ENCODE measurements at places on chromosomes 1 and 21.

GRCh38 chr1:42932442-42932941 lies 26.2 kb downstream of the SLC2A1 start:
- no peak for DNase-seq

DNA sequence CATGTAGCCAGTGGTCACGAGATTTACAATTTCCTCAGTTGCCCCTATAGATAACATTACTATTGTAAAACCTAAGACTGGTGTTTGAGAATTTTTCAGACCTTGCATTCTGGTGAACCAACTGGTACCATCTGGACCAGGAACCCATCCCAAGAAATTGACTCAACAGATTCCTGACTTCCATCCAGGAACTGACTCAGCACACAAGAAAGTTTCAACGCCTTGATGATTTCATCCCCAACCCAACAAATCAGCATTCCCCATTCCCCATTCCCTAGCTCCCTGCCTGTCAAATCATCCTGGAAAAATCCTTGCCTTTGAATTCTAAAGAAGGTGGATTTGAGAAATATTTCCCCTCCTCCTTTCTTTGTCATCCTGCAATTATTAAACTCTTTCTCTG lies 529.8 kb upstream of the PRMT6 start:
- no peak for DNase-seq

DNA sequence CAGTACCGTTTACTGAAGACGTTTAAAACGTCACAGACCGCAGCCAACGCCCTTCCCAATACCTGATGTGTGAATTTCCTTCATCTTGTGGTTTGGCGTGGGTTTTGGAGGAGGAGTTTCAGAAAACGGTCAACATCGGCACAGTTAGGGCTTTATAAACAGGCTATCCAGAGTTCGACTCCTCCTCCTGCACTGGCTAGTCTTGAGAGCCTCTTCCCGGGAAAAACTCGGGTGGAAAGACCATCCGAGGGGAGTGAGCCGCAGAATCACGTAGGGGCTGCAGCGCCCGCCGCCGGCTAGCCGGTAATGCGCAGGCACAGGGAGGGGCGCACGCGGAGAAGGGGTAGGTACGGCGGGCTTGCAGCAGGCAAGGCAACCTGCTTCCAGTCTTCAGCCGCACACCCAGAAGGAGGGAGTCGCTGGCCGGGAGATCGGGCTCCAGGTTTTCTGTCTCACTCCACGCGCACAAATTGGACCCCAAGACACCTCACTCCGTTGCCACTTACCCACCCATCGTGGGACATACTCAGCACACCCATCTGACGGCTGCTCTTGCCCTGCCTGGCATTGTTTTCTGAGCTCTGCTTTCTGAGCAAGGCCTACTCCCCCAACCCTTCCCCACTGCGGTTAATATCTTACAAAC lies 25.4 kb downstream of the SLC19A2 start:
- no peak for DNase-seq

DNA sequence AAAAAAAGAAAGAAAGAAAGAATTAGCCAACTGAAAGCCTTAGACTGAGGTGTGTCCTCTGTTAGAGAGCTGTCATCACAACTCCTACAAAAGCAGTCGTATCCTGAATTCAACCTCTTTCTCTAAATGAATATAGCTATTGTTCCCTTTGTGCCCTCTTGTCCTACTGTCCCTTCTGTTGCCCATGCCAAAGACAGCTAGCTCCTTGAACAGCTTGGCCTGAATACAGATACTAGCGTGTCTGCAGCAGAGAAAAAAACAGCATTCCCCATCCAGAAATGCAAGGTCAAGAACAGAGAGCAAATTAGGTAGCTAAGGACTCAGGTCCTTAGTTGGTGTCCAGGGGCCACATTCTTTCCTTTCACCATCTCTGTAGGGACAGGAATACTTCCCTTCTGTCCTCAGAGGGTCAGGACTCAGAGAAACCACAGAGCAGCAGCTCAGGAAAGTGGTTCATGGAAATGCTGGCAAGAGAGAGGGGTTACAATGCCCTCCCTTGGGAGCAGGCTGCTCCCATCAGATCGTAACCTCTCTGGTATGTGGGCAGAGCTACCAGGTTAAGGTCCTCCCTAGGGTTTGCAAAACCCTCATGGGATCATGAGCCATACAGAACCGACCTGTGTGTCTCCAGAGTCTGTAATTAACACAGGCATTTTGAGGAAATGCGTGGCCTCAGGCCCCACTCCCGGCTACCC lies 1.8 kb upstream of the ZBTB48 start:
- DNase-seq, result no peak

DNA sequence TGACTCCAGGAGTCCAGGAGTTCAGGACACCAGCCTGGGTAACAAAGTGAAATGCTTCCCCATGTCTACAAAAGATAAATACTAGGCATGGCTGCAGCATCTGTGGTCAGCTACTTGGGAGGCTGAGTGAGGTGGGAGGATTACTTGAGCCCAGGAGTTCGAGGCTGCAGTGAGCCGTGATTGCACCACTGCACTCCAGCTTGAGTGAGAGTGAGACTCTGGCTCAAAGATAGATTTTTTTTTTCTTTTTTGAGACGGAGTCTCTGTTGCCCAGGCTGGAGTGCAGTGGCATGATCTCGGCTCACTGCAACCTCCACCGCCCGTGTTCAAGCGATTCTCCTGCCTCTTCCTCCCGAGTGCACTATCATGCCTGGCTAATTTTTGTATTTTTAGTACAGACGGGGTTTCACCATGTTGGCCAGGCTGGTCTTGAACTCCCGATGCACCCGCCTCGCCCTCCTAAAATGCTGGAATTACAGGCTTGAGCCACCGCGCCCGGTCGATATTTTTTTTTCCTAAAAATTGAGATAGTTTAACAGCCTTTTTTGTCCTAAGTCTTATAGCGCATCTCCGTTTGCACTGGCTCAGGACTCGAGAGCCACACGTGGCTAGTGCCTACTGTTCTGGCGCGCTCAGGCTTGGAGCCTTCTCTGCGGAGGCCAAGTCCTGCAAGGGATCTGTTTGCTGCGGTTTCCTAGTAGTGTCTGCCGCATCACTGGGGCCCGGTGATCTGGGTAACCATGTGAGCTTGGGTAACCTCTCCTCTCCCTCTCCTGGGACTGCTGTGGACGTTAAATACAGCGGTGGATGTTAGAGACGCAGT lies 1.0 kb upstream of the MFN2 start:
- no peak for DNase-seq

DNA sequence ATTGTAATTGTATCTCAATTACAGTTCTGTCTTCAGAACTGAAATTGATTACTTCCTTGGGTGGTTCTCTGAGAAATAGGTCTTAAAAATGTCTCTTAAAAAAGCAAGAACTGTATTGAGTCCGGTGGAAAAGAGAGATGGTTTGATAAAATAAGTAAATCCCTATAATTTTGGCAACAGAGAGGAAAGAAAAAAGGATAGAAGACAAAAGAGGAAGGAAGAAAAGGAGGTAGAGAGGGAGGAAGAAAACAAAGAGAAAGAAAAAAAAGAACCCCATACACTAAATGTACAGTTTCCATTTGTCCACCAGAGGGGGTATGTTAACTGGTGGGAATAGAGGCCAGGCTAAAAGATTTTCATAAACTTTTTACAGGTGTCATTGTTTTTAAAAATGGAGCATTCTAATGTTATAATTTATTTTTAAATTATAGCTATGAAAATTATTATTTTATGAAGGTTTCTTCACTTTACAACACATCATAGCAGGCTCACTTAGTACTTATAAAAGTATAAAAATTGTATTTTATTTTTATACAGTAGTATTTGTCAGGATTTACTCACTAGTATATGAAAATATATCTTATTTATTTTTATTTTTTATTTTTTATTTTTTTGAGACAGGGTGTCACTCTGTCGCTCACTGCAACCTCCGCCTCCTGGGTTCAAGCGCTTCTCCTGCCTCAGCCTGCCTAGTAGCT lies 2.1 kb upstream of the UBE2T start:
- DNase-seq, result peak; percentile 53

DNA sequence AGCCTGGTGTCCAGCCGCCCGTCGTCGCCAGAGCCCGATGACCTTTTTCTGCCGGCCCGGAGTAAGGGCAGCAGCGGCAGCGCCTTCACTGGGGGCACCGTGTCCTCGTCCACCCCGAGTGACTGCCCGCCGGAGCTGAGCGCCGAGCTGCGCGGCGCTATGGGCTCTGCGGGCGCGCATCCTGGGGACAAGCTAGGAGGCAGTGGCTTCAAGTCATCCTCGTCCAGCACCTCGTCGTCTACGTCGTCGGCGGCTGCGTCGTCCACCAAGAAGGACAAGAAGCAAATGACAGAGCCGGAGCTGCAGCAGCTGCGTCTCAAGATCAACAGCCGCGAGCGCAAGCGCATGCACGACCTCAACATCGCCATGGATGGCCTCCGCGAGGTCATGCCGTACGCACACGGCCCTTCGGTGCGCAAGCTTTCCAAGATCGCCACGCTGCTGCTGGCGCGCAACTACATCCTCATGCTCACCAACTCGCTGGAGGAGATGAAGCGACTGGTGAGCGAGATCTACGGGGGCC lies 1.2 kb downstream of the OLIG2 start:
- no peak for DNase-seq

GRCh38 chr1:38724160-38725131 lies 135.1 kb downstream of the RRAGC start:
- DNase-seq, result no peak

- peak; percentile 34 for DNase-seq
Measured at GRCh38 chr1:31943546-31944184, 5.5 kb upstream of the PTP4A2 start.

DNA sequence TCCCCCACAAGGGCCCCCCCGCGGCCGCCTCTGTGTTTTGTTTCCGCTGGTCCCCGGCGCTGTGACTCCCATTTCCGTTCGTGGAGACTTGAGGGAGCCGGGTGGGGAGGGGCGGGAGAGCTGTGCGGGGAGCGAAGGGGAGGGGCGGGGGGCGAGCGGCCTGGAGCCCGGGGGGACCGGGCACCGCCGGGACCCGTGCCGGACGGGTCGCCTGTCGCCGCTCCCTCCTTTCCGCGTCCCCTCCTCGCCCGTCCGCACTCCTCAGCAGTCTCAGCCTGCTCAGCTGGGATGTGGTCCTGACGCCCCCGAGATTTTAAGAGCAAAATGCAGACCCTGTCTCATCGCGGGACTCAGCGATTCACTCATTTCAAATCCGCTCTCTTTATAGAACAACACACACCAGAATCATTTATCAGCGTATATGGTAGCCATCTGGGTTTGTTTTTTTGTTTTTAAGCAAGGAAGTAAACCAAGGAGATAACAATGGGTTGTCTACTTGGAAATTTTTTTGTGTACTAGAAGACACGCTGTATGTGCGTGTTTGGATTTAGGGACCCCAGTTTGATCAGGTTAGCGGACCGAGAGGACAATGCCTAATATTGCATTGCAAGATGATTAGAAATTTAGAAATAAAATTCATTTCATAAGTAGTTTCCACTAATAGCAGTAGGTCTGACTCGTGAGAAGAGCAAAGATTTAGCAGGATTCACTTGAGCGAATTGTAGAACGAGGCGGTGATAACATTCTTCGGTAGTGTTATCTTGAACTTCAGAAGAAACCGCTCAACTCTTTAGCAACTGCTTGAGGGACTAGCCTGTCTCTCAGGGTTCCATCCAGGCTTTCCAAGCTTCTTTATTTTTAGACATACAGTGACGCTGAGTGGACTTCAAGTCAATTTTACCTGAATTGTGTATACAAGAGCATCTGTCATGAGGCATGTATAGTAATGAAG lies 1.1 kb downstream of the GABPA start:
- peak; percentile 89 for DNase-seq

DNA sequence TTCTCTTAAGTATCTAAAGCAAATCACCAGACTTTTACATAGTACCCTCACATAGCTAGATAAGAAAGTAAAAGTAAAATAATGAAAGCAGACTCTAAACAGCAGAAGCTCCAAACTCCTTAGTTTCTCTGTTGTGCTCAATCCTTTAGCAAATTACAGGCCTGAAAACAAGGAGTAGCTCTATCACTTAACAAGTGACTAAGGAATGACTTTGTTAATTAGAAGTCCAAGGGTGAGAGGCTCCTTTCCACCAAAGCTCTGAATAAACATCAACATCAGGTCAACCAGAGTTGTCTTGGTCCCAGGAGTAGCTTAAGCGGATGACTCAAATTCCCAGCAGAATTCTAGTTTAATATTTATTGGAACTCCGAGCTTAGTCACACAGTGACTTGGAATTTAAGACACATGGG lies 5.9 kb downstream of the NRIP1 start:
- DNase-seq, result no peak

DNA sequence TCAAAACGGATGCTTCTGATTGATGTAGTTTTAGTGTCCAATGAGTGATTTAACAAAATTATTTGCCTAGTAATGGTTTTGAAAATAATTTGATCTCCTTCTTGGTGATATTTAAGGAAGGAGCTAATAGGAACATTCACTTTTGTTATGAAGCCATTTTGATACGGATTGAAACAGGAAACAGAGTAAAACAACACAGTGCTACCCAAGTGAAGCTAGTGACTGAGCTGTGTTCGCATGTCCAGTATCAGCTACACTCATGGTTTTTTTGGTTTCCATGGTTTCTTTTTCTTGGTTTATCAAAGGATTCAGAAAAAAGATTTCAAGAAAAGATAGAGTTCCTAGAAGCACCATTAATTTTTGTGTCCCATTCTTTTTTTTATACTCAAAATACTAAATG lies 40.1 kb upstream of the PLEKHO1 start:
- DNase-seq, result no peak

GRCh38 chr1:221025956-221026355 lies 146.7 kb downstream of the HLX start:
- no peak for DNase-seq

- peak; percentile 16 for DNase-seq
Measured at GRCh38 chr21:39961251-39961650, 94.0 kb downstream of the PCP4 start.

GRCh38 chr1:225736437-225737098 lies 41.1 kb upstream of the SRP9 start:
- DNase-seq, result no peak

DNA sequence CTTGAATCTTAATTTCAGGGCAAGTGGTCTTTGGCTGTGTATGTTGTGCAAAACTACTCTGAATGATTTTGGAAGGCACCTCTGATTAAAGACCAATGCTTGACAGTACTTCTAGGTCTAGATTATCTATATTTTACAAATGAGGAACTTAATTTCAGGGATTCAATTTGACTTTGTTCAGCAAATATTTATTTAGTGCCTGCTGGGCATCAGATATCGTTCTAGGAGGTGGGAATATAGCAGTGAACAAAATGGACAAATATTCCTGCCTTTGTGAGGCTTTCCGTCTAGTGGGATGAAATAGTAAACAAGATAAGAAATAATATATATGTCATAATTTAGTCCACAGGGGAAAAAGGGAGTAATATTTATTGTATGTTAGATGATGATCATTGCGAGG lies 4.7 kb downstream of the ZNF326 start:
- no peak for DNase-seq

Measured in SW480 (cell line).